ENCODE measurements at places on chromosomes 7 and 10. TPM values are rescaled to one million over a fixed set of nuclear protein-coding genes. Genes with fewer than 3 reads are reported as not detected.

The AUTS2 gene
- total RNA-seq: 3.2 TPM

The OGDHL gene
- 0.49 TPM for total RNA-seq

The UCMA gene
- total RNA-seq: not detected

The HDAC9 gene
- total RNA-seq: 6.9 TPM

The LRIT1 gene
- not detected for total RNA-seq

The MRM2 gene
- 20.3 TPM for total RNA-seq

The CPN1 gene
- not detected for total RNA-seq

The TET1 gene
- total RNA-seq: 2.6 TPM

The LEP gene
- total RNA-seq: 0.16 TPM

The RBM28 gene
- 6.9 TPM for total RNA-seq

The HOXA10 gene
- total RNA-seq: under 0.01 TPM

The TMEM209 gene
- total RNA-seq: 7.6 TPM

The UPK3B gene
- total RNA-seq: not detected

The GPR15LG gene
- not detected for total RNA-seq

The PNLIPRP2 gene
- not detected for total RNA-seq

The COPG2 gene
- 20.6 TPM for total RNA-seq

The DDIT4 gene
- 719 TPM for total RNA-seq

All from cardiac atrium fibroblast (primary cell).